ENCODE measurements at places on chromosomes 7 and 10.

DNA sequence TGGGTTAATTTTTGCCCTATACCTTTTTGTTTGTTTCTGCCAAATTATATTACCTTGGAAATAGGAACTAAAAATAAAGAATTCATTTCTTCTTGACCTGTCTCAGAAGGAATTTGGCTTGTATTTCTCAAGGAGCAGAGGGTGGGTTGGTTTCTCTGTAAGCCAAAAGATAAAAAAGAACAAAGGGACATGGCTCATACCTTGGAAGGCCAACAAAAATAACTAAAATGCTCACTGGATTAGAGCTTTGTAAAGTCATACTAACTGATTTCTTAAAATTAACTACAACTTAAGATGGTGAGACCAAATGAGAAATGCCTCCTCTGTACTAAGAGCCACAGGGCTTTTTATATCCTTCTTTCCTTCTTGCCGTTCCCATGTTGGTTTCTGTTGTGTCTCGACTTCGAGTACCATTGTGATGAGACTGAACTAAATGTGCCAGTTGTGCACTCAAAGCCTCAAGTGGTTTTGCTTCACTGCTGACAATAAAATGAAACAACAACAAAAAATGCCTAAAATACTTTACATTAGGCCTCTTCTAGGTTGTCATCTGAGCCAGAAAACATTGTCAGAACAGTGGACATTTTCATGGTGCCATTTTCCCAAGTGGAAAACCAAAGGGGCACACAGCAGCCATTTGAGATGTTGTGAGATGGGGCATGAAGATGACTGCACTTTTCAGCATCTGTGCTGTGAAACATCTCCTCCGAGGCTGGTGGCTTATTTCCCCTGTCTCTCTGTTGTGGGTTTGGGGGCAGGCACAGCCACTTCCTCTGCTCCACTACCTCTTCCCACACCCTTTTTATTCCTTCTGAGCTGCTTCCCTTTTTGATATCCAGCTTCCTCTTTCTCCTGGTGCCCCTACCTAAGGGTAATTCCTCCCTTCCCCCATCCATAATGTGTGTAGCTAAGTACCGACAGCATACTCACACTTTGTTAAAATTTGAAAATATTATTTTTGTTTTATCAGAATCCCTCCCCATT is 51.8 kb upstream of the AGR3 start:
- no peak for DNase-seq

DNA sequence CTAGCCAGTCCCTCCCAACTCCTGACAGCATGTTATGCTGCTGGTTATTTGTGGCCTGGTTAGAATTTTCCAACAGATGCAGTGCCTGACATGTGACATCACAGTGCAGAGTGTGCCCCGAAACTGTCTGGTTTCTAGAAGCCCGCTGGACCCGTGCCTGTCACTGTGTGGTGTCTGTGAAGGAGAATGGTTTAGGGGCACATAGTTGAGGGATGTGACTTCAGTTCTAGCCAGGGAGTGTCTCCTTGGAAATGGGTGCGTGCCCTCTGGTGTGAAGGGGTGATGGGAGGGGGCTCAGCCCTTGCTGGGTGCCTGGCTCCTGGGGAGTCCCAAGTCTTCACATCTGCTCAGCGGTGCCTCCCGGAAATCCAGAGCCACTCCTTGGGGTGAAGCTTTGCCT is 303.6 kb downstream of the GLRX3 start:
- DNase-seq = no peak

- DNase-seq = no peak
These were observed at the start of gene LZTS2 for GRCh38 chr10:100999742-101000126. TSS of gene LZTS2 (plus strand) at chr10:100999808. CDS start at chr10:101002539, 2,731 bp downstream.

- no peak for DNase-seq
These were observed 72.3 kb downstream of the PRPF18 start for GRCh38 chr10:13658871-13659685.
